ENCODE measurements at places on chromosomes 1 and 21.

- DNase-seq = no peak
Observed at GRCh38 chr1:167344112-167344511, 123.4 kb downstream of the POU2F1 start.

DNA sequence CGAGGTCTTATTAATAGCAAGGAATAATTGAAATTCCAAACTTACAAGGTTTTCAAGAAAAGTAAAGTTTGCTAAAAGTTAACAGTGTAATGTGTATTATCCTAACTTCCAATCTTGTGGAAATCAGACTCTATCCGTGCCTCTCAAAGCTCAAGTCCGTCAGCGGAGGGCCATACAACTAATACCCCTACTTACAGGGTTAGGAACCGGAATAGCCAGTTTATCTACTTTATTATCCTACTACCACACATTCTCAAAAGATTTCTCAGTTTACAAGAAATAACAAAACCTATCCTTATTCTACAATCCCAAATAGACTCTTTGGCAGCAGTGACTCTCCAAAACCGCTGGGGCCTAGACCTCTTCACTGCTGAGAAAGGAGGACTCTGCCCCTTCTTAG, 457.8 kb downstream of the PTPRC start:
- no peak for DNase-seq

GRCh38 chr1:197675583-197676208, 99.6 kb downstream of the DENND1B start:
- DNase-seq = no peak

DNA sequence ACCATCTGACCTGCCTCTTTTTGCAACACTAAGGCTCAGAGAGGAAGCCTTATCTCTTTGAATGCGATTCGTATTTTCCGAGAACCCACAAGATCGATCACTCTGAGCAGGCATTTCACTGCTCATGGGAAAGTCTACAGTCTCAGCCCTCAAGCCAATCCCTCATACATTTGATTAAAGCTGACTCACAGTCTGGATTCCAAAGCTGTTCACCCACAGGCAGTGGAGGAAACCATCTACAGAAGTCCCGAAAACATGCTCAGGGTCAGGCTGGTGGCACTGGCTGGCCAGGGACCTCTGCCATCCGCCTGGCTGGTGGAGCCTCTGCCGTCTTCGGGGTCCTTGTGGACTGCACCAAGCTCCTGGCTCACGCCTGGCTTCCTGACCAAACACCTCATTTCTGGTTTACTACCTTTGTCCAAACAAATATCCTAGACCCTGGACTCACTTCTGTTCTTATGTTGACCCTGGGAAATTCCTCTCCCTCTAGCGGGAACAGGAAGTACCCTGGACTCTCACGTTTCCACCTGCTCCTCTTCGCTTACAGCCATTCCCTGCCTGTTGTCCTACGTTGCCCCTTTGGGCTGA, 650.0 kb downstream of the SMYD3 start:
- no peak for DNase-seq

DNA sequence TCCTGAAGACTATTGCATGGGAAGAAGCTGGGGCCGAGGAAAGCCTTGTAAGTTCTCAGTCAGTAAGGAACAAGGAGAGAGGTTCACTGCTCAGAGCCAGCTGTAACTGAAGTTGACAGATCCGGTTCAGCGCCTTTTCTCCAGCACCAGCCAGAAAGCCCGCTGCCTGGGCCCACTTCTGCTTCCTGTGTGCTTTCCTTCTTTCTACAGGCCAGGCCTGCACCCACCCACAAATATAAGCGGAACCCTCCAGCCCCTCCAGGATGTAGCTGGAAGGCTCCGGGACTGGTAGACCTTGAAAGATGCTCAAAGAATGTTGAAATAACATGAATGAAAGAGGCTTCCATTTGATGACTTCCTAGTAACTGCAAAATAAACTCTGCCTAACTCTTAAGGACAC, 38.8 kb downstream of the PARP1 start:
- DNase-seq = no peak

- no peak for DNase-seq
Observed at GRCh38 chr1:194570476-194570875, 1384.1 kb upstream of the B3GALT2 start.

DNA sequence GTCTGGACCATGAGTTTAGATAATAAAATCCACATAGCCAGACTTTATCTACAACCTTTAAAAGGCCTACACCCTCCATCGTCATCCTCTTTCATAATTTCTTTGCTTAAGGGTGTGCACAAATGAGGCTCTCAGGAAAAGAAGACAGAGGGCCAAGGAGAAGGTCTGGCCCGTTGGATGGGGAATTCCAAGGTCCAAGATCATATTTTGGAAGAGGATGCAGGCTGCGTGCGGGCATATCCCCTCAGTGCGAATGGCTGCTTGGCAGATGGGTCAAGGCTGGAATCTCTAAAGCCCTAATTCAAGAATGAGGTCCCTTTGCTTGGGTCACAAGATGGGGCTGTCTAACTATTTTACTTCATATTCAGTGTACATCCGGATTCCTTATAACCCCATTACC, 782.2 kb upstream of the NCAM2 start:
- DNase-seq = no peak

DNA sequence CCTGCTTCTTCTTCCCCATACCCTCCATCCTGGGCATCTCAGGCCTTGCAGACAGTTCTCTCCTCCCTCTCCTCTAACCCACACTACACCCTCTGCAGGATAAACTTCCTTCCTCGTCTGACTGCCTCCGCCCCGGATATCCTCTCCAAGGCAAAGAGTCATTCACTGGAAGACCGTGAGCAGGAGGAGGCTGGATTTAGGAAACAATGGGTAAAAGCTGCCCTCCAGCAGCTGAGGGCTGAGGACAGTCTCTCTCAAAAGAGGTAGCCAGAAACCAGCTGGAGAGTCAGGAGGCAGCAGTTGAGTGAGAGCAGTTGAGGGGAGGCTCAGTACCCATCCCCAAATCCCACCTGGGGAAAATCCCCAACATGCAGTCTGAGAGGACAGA, 1.4 kb downstream of the CSRP1 start:
- no peak for DNase-seq

DNA sequence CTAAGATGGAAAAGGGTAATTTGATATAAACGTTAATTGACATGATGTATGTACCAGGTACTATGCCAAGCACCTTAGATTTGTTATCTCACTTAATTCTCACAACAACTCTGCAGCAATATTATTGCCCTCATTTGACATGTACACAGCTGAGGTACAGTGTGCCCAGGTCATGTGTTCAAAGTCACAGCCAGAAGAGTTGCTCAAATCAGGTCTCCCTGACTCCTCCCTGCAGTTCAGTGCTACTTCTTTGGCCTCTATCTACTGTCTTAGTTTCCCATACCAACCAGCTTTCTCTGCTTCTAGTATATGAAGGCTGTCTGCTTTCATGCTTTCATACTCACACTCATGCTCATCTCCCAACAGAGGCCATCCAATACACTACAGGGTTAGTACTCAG, 15.1 kb downstream of the TBX15 start:
- DNase-seq = no peak

GRCh38 chr1:228059634-228060457, 22.7 kb upstream of the ARF1 start:
- peak; percentile 64 for DNase-seq

DNA sequence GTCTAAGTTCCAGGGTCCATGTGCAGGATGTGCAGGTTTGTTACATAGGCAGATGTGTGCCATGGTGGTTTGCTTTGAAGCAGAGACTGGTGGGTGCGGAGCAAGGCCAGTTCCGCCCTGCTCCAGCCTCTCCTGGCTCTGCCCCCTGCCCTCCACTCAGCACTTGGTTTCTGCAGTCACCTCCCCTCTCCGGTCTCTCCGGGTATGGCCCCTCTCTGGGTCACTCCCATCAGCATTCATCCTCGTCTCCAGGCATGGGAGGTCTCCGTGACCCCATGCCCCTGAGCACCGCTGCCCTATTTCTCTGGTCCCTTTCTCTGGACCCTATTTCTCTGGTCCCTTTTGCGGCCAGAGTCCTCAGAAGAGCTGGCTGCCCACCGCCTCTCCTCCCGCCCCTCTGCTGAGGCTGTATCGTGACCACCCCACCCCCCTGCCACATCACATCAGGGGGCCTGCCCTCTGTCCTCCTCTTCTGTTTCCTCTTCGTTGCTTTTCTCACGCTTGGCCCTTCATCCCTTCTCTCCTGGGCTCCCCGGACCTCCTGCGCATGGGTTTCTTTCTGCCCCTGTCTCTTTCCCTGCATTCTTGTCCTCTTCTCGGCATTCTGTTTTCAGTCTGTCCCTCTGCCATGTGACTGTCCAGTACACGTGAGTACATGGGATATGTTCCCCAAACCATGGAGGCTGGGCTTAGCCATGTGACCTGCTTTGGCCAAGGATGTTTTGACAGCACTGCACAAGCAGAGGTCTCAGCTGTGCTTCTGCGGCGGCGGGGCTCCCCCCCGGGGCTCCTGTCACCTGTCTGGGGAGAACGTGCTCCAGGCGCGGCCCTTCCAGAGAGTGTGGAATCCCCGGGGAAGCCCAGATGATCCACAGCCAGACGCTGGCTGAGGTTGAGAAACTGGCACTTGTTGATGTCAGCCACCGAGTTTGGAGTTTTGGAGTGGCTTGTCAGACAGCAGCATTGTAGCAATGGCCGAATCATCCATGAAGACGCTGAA, 54.4 kb upstream of the C1orf174 start:
- no peak for DNase-seq

All from T-helper 9 cell (primary cell).